ENCODE measurements at places on chromosomes 12 and 14.

GRCh38 chr14:58258156-58258555 lies 13.5 kb downstream of the PSMA3 start:
- DNase-seq = no peak

GRCh38 chr12:109618082-109618481 lies 44.5 kb downstream of the MVK start:
- DNase-seq = no peak

- DNase-seq = no peak
Observed at GRCh38 chr12:76895796-76896195, 17.0 kb upstream of the CSRP2 start.

DNA sequence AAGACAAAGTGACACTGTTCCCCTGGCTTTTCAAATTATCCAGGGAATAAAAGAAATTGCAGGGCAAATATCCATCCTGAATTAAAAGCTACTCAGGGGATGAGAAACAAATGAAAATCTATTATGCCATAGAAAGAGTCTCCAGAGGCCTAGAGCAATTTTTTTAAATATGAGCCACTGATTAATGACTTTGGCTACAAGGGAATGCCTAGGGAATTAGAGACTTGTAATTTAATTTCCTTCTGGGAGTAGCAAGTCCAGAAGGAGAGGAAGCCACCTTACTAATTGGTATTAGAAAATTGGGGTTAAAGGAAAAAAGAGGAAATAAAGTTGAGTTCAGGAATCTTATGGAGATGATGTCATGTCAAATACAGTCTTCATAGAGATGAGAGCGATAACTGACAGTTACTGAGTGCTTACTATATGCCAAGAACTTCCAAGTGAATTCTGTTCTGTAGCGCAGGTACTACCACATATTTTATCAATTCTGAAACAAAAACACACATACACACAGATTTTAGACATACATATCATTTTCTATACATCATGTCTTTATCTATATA lies 304.4 kb downstream of the DUSP6 start:
- no peak for DNase-seq

DNA sequence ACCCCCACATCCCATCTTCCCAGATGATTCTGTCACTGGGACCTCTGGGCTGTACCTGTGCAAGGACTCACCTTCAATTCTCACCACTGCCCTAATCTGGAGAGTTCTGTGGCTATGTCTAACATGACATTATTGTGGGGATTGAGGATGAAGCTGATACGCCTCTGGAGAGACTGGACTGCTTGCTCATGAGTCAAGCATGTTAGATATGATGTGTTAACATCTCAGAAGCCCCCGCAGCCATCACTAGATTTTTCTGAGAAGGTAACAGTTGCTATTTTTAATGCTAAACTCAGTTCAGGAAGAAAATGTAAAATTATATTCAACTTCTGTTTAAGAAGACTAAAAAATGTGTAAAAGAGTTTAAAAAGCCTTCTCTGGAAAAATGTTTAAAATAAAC lies 25.7 kb downstream of the JKAMP start:
- no peak for DNase-seq

- DNase-seq = no peak
Observed at GRCh38 chr14:50026396-50026795, 90.0 kb downstream of the VCPKMT start.

DNA sequence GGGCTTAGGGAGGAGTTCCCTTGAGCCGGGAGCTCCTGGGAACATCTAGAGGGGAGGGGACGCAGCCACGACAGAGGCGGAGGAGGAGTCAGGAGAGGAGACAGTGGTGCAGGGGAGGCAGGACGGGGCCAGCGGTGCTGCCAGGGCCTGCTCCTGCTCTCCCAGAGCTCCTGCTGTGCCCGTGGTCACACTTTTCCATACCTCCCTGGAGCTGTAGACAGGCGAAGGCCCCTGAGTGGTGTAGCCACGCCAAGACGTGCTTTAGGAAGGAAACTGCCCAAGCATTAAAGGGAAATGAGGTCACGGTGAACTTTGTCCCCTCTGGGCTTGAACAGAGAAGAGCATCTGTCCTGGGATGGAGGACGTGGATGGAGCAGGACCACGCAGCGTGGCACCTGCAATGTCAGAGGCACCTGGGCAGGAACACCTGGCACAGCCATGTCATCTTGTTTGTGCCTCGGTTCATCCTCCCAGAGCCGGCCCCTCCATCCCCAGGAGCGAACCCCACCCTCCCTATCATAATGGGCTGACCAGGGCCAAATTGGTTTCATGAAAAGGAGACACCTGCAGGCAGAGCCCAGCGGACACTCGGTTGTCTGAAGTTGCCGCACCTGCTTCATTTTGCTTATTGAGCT lies 239.5 kb upstream of the SFSWAP start:
- no peak for DNase-seq

GRCh38 chr14:68977718-68978171 lies 1.4 kb downstream of the ACTN1 start:
- DNase-seq = peak; percentile 95

GRCh38 chr14:38737686-38738407 lies 365.2 kb downstream of the SEC23A start:
- DNase-seq = no peak

GRCh38 chr12:41983856-41984255 lies 160.8 kb downstream of the GXYLT1 start:
- no peak for DNase-seq

DNA sequence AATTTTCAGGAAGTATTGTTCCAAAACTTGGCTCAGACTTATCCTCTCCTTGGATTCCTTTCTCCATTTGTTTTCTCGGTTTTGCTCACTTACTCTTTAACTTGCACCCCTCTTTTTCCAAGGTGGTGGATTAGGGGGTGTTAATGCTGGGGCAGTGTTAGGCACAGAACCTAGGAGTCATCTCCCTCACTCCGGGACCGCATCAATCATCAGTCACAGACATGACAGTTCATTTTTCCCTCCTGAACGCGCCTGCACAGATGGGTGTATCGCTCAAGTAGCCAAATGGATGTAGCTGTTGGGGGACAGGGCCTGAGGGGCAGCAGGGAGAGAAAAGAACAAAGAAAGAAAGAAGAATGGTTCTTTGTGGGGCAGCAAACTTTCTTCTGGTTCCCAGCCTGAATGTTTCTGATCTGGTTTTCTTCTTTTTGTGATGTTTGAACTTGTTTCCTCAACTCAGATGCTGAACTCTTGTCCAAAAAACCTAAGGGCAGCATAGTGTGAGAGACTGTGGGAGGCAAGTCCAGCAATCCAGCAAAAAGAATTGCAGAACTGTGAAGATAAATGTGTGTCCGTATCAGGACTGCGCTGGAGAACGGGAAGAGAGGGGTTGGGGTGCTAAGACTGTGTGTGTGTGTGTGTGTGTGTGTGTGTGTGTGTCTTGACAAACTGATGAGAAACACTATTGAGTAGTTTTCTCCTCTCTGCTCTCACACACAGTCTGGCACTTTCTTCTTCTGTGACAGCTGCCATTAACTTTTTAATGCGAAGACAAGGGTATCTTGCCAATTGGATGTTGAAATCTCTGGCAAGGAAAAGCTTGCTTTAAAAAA lies 131.1 kb downstream of the FBXL14 start:
- no peak for DNase-seq

DNA sequence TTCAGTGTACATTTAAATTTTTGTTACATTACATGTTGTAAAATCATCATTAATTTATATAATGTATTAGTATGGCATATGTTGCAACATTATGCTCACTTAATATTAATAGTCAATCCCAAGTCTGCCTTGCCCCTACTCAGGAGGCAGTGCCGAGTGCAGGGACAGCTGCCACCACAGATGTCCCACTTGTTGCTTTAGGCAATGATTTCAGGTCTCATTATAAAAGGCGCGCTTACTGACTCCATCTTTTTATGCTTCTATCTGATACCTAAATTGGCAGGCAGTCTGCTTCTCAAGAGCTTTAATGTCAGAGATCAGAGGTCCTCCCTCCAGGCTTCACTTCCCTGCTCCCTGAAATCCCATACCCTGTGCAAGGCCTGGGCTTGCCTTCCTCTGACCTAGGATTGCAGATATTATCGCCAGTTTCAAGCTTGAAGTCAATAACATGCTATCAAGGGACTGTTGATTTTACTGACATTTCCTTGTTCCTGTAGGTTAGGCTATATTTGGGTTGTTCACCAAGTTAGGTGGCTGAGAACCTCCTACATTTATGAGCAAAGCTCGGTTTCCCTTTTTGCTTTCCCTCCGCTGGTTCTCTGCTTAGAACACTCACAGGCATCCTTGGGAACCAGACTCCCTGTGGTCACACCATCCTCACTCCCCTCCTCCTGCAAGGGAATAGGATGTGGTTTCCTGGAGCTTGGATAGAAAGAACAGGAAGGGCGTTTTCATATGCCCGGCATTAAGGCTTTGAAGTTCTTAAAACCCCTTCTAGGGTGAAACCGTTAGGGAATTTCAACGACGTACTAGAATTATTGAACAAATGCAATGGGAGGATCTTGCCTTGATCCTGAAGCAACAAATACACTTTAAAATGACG lies 208.4 kb upstream of the FKBP4 start:
- no peak for DNase-seq

GRCh38 chr14:34966413-34966812 lies 16.4 kb upstream of the SRP54 start:
- DNase-seq = no peak

DNA sequence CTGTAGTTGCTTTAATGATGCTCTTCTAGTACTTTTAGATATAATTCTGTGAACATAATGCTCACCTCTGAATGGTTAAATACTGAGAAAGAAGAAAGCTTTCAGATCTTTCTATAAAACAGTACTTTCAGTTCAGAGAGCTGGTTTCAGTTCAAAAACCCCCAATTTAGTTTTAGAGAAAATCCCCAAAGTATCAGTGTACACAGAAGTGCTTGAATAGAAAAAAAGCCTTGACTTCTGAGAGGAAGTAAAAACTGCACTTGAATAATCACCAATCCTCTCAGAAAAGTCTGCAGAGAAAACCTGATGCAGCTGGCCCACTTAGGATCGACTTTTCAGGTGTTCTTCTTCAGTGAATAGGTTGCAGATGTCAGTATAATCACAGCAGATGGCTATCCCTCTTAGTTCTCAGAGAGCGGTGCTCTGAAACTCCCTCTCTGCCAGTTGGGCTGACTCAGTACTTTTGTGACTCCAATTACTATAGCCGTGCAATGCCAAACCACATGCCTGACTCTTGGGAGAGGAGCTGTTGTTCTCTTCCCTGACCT lies 616.3 kb downstream of the LRFN5 start:
- peak; percentile 1 for DNase-seq

GRCh38 chr14:51938137-51938536 lies 51.2 kb upstream of the RTRAF start:
- peak; percentile 42 for DNase-seq

DNA sequence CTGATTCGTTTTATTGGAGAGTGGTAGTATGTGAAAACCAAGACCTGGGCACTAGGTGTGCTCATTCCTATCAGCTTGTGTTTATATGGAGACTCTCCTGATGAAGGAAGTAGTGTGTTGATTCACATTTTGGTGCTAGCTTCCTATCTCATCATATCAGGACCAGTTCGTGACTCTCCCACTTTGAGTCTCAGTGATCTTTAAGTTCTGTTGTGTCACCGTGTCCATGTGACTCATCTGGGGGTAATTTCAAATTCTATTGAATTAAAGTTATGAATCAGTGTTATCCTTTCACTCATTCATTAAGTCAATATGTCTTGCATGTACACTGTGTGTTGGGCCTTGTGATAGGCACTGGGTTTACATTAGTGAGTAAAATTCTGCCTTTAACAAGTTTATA lies 180.2 kb downstream of the CACNA1C start:
- peak; percentile 91 for DNase-seq

GRCh38 chr14:34593740-34594375 lies 36.1 kb downstream of the SNX6 start:
- DNase-seq = peak; percentile 81

GRCh38 chr14:64098120-64098519 lies 196.1 kb downstream of the ESR2 start:
- DNase-seq = no peak

GRCh38 chr14:61553730-61554641 lies 141.3 kb upstream of the HIF1A start:
- DNase-seq = peak; percentile 81

DNA sequence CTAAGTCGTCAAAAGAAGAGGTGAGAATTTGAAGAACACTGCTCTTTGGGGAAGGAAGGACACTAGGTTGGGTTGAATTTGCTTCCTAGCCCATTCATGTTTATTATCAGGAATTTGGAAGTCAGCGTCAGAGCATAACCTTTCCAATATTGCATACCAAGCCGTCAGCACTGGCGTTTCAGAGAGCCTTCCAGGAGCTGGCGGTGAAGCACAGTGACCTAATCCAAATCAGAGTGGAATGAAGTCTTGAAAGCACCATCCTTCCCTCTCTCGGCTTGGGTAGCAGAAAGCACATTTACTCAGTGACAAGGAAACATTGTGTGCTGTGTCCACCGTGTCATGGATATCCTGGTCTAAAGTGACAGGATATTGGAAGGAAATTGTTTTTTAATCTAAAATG lies 240.3 kb upstream of the PELI2 start:
- DNase-seq = peak; percentile 3

- DNase-seq = no peak
Observed at GRCh38 chr12:30308010-30308717, 387.5 kb downstream of the IPO8 start.

DNA sequence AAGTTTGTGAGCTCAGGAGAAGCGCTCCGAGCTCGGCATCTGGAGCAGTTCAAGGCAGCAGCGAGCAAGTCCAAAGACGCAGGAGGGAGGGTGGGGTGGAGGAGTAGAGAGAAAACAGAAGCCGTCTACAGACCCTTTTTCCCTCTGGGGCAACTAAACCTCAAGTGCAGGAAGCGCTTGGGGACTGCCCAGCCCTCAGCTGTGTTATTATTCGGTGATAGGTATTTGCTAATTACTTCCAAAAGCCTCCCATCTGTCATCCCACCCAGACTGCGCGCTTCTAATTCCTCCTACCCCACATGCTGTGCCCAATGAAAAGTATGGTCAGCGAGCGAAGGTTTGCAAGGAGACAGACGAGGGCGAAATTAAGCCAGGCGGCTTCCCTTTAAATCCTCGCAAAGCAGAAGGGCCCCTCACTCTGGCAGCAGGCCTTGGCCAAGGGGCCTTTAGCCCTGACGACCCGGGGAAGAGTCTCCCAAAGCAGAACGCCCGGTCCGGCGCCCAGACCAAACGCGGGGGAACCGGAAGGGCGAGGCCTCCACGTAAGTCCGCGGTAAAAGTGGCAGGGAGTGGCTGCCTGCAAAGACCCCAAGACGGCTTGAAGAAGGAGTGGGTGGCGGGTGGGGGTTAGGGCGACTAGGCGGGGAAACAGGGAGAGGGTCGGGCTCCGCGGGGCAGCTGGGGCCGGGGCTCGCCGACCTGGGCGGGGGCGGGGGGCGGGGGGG lies 507 bp upstream of the CD9 start:
- no peak for DNase-seq

All from osteoblast (primary cell).